Stimulated activated CD4-positive, alpha-beta T cell treated with anti-CD3 and anti-CD28 coated beads, Interleukin-4, amount 100 ng/mL, for 24 hours (primary cell): ENCODE measurements at places on chromosomes 3 and 15.

GRCh38 chr3:76049776-76050175 is 264.4 kb upstream of the ZNF717 start:
- no peak for DNase-seq

DNA sequence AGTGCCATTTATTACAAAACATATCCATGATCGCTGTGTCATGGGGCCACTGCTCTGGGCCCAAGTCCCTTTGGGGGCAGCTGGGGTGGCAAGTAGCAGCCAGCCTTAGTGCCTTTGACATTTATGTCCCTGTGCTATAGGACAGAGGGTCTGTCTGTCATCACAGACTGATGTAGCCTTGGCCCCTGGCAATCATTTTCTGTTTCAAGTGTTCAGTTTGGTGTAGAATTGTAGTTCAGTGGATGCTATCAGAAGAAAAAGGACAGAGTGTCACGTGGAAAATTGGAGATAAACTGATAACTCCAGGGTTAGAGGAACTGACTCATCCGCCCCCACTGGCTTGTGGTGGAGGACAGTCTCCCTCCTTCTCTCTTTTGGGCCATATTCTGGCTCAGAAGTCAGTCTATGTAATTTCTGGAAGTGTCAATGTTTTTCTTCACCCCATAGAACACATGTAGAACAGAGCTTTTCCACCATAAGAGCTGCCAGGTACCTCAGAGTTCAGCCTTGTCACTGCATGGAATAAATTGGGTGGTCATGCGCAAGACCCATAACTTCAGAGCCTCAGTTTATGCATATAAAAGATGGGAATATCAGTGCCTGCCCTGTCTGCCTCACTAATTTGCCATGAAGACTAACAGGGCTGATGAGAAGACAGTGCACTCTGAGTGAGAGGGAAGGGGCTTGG is 4.5 kb upstream of the MRPS22 start:
- no peak for DNase-seq

DNA sequence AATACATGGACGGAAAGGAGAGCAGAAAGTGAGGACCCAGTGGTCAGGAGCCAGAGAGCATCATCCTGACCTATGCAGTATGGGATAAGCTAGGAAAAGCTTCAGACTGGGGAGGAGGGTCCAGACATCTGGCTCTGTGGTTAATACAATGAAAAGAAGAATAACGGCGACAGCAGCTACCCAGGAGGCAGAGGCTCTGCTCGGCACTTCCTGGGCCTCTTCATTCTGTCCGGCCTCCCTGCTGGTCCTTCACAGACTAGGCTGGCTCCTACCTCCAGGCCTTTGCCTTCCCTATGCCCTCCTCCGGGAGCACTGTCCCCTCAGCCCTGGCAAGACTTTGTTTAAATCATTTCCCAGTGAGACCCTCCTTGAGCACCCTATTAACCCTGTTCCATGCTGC is 58.9 kb upstream of the WNT5A start:
- no peak for DNase-seq

DNA sequence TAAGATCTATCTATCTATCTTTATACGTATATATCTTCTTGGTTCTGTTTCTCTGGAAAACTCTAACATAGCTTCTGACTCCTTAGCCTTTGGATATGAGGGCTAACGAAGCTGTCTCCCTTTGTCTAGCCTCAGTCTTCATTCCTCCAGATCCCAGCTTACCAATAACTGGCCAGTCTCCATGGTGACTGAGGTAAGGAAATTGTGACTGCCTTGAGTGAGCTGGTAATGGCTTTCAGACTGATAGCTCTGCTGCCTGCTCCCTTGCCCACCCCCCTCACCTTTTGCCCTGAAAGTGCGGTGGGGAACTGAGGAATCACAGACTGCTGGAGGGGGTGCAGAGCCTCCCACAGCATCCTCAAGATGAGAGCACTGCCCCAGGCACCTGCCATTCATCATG is 65.8 kb upstream of the ABHD17C start:
- no peak for DNase-seq

GRCh38 chr15:82742134-82742533 is 32.5 kb upstream of the AP3B2 start:
- DNase-seq = no peak

DNA sequence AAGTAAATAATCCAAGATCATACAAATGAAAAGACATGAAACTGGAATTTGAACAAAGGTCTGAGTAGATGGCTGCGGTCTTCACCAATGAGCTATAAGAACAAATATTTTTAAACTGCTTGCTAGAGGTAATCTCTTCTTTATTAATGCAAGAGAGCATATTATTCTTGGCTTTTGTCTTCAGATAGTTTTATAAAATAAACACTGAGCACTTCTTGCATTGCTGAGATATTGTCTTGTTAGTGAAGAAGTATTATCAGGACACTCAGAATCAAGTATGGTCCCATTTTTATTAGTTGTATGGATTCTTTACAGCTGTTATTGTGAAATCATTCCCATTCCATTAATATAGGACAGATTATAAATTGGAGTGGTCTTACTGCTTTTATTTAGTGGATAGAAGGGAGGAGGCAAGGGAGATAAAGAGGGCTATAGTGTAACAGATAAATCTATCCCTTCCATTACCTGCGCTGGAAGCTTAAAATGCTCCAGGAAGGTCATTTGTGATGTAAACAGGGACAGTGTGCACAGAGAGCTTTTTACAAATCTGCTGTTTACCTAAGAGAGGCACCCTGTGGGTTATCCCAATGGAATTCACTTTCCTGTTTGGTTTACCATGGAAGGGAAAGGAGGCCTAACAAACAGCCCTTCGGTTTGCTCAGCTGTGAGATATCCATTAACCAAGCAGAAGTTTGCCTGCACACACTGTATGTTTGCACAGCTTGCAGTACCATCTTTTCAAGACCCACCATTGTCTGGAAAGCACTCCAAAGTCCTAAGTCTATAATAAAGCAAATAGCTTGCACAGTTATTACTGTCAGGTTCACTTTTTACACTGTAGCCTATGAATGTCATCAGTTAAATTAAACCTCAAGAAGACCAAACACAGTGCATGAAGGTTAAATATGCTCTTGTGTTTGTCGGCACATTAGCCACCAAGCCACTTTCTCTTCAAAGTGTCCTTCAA is 347.7 kb upstream of the TGFBR2 start:
- no peak for DNase-seq

GRCh38 chr3:134201201-134202130 is 49.2 kb downstream of the RYK start:
- no peak for DNase-seq

- DNase-seq = no peak
Observed at GRCh38 chr3:45367453-45367871, 20.9 kb upstream of the LARS2 start.

GRCh38 chr15:31031471-31032067 is 40.1 kb upstream of the MTMR10 start:
- DNase-seq = no peak

GRCh38 chr3:14175383-14176037 is 2.9 kb downstream of the XPC start:
- peak; percentile 57 for DNase-seq

GRCh38 chr15:78740904-78741274 is 70.4 kb downstream of the ADAMTS7 start:
- no peak for DNase-seq

DNA sequence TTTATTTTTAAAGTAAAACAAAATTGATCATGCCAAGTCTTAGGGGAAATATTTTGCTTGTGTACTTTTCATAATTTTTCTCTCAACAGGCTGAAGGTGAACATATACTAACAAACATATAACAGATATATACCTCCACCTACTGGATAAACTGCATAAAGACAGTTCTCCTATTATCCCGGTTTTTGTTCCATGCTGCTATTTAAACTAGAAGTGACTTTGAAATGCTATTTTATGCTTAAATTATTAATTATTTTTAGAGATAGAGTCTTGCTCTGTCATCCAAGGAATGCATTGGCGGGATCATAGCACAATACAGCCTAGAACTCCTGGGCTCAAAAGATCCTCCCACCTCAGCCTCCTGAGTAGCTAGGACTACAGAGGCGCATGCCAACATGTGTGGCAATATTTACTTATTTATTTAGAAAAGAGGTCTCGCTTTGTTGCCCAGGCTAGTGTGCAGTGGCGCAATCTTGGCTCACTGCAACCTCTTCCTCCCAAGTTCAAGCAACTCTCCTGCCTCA is 49.8 kb downstream of the ST3GAL6 start:
- DNase-seq = no peak

DNA sequence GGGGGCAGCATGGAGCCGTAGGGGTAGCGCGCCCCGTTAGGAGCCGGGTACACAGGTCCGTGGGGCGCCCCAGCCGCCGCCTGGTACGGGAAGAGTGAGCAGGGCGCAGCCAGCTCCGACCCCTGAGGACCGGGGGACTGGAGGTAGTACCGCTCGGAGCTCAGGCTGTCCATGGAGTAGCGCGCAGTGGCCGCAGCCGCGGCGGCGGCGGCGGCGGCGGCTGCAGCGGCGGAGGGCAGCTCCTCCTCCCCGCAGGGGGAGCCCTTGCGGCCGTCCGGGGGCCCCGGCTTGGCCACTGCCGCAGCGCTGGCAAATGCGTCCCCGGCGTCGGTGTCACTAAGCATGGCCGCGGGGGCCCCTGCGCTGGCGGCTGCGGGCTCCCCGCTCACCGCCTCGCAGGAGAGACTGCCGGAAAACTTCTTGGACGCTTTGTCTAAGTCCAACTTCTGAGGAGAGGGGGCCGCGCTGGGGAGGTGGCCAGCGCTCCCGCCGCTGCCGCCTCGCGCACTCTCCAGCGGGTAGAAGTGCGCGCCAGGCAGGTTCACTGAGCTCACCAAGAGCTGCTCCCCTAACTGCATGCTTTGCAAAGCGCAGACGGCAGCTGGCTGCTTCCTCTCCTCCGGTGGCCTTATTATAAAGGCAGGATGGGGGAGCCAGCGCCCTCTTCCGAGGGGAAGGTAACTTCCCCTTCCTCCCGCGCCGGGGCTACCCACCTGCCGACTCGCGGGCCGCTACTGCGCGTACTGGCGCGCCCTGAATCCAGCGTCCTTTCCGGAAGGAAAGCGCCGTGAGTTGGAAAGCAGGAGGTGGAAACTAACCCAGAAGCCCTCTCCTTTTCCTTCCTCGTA is at the start of gene EOMES:
TSS of gene EOMES (minus strand) at position 607 of the 848 bp plus-strand sequence. CDS start at position 578, 29 bp downstream.
- DNase-seq = peak; percentile 57

- DNase-seq = no peak
Observed at GRCh38 chr3:56954125-56954524, 106.3 kb upstream of the SPATA12 start.

- no peak for DNase-seq
Observed at GRCh38 chr15:56492791-56493555, 28.0 kb upstream of the MNS1 start.

- no peak for DNase-seq
Observed at GRCh38 chr3:186915806-186916796, 14.2 kb upstream of the ST6GAL1 start.

DNA sequence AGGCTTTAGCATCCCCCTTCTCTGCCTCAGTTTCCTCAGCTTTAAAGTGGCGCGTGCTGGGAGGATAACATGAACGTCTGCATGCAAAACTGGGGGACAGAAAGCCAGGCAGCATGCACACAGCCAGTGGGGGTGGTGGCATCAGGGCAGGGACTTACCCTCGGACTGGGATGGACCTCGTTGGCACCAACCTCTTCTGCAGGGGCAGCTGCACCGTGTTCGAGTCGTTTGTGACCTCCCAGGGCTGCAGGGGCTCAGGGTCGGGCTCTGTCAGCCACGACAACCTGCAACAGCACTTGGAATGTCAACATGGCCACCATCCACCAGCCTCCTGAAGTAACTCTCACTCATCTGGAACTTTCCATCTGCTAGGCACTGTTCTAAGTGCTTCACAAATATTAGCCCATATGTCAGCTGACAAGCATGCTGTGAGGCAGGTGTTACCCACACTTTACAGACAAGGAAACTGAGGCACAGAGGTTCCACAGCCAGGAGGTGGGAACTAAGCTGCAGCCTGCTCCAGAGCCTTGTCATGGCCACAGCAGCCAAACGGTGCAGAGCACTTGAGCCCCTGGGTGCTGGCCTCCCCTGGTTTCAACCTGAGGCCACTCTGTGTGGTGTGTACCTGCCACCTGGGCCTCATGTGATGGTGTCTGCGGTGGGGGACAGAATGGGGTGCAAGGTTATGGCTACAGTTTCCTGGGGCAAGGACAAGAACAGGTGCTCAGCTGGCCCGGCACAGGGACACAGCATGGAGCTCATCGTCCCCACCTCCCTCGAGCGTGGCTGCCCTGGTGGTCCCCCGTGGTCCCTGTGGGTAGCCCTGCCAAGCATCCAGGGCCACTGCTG is 6.7 kb downstream of the C3orf22 start:
- DNase-seq = peak; percentile 1

- no peak for DNase-seq
Observed at GRCh38 chr15:26083896-26084295, 220.8 kb upstream of the ATP10A start.

GRCh38 chr15:68626739-68627138 is 47.9 kb downstream of the CORO2B start:
- DNase-seq = no peak

GRCh38 chr3:25019506-25019905 is 408.6 kb upstream of the RARB start:
- no peak for DNase-seq

- DNase-seq = no peak
Observed at GRCh38 chr15:40296561-40297230, 11.0 kb downstream of the PLCB2 start.

DNA sequence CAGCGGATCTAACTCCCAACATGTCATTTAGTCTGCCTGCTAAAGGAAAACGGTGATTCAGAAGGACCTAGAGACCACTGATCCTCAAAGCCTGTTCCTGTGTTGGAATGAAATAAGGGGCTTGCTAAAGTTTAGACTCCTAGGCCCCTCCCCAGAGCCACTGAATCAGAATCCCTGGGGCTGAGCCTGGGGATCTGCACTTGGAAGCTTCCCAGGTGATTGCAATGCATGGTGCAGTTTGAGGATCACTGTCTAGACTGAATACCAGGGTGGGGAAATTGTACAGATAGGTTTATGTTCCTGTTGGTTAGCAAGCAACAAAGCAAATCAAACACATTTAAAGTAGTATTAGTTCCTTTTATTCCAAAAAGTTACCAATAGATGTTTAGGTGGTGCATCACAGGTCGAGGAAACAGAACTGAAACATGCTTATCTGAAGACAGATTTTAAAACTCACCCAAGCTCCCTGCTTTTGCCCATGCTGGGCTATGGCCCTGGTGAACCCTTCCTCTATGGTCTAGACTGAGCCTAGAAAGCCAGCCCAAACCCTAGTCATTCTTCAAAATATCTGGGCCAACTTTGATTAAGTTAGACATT is 29.6 kb upstream of the SPTBN5 start:
- DNase-seq = no peak

DNA sequence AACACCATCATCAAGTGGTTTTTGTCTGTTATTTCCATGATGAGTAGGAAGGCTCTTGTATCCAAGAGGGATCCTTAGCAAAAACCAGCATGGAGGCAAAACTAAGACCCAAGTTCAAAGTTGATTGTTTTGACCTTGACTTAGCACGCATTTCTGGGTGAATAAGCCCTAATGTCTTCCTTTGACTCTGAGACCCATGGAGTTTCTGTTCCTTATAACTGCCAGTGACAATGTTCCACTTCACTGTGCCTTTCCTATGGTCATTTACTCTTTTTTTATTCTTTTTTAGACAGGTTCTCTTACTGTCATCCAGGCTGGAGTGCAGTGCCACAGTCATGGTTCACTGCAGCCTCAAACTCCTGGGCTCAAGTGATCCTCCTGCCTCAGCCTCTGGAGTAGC is 118.2 kb upstream of the MRPL3 start:
- no peak for DNase-seq
